ENCODE measurements at places on chromosomes 2 and 18.

DNA sequence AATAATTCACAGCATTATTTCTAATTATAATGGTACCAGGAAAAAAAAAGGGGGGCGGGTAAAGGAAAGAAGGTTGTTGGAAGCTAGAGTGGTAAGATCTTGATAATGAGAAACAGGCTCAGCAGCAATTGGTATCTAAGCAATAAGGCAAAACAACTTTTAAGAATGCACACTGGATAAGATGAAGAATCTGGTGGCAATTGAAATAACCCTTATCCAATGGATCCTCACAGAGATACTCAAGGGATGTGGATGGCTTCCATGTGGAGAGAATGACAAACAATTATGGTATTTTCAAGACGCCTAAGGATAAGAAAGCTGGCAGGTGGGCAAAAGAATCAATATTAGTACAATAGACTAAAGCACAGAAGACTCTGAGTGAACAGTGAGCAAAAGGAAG, 153.6 kb downstream of the UPP2 start:
- no peak for DNase-seq

GRCh38 chr2:64249426-64249825, 105.2 kb upstream of the PELI1 start:
- DNase-seq: no peak

- no peak for DNase-seq
Measured at GRCh38 chr2:151634736-151635467, 99.4 kb downstream of the NEB start.

- DNase-seq: no peak
Measured at GRCh38 chr2:39488450-39488849, 51.4 kb upstream of the MAP4K3 start.

- DNase-seq: no peak
Measured at GRCh38 chr18:13137670-13138419, 80.7 kb upstream of the LDLRAD4 start.

- DNase-seq: no peak
Measured at GRCh38 chr2:80515964-80516363, 211.4 kb upstream of the LRRTM1 start.

- DNase-seq: no peak
Measured at GRCh38 chr2:205235434-205235833, 446.9 kb upstream of the NRP2 start.

GRCh38 chr2:147275943-147276342, 568.9 kb upstream of the ACVR2A start:
- DNase-seq: no peak
